Activated B cell treated with CpG ODN at 0.5 μM for 24 hours (primary cell): ENCODE measurements at places on chromosomes 16 and 17.
A peak's percentile ranks its signal among the peaks of the same experiment; 100 is the strongest.

- no peak for DNase-seq
- H3K27me3 ChIP-seq, result no peaks in the 10 kb centered on the region
- no peaks in the 10 kb centered on the region for H3K36me3 ChIP-seq
- H3K27ac ChIP-seq, result no peak overlapping the region
- H3K4me3 ChIP-seq, result no peak overlapping the region
These were observed 28.2 kb downstream of the ORC6 start for GRCh38 chr16:46717692-46718091.

DNA sequence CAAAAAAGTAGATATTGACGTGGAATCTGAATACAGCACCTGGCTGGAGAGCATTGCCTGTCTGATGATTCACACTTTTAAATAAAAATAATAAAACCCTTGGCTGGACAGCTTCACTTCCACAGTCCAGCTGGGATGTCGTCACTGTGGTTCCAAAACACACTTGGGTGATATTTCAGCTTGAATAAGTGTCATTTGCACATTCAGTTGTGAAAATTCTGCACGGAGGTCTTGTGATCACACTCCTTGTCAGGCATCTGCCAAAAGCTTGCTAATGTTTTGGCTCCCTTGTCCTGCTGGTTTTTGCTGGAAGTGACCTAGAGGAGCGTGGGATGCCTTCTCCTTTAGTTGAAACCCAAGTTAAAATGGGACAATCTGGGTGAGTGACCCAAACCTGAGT lies 60.7 kb downstream of the PCTP start:
- no peak overlapping the region for H3K4me3 ChIP-seq
- no peaks in the 10 kb centered on the region for H3K4me1 ChIP-seq
- H3K27me3 ChIP-seq, result peaks cover 7% of the 10 kb centered on the region

GRCh38 chr16:87834005-87834667 lies 35.2 kb downstream of the SLC7A5 start:
- no peak overlapping the region for H3K27ac ChIP-seq
- H3K36me3 ChIP-seq, result peaks cover 75% of the 10 kb centered on the region
- DNase-seq, result no peak
- H3K27me3 ChIP-seq, result no peaks in the 10 kb centered on the region
- H3K4me3 ChIP-seq, result no peak overlapping the region

GRCh38 chr16:53429221-53429943 lies 4.9 kb upstream of the RBL2 start:
- no peak for DNase-seq
- H3K27me3 ChIP-seq, result peaks cover 8% of the 10 kb centered on the region
- no peak overlapping the region for H3K4me3 ChIP-seq
- H3K36me3 ChIP-seq, result no peaks in the 10 kb centered on the region
- H3K27ac ChIP-seq, result no peak overlapping the region

- H3K4me3 ChIP-seq, result peak overlapping the region; percentile 100
- peak overlapping the region; percentile 90 for H3K27ac ChIP-seq
- H3K4me1 ChIP-seq, result peaks cover 69% of the 10 kb centered on the region
- H3K27me3 ChIP-seq, result no peaks in the 10 kb centered on the region
- H3K36me3 ChIP-seq, result peaks cover 51% of the 10 kb centered on the region
- DNase-seq, result no peak
These were observed 507 bp downstream of the CIITA start for GRCh38 chr16:10877472-10877946.

DNA sequence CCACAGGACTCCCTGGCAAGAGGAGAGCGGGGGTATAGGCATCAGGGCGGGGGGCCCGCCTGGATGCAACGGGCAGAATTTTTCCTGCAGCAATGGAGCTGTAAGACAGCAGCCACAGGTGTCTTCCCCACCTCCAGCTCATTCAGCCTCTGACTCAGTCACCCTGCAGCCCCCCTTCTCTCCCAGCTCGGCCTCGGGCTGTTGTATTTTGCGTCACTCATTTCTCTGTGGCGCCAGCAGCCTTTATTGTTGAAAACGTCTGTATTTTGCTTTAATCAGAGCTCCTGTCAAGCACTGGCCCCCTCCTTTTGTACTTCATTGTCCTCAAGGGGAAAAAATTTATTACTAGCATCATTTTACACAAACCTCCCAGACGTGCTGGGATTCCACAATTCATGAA lies 117.7 kb downstream of the WSCD1 start:
- no peaks in the 10 kb centered on the region for H3K4me1 ChIP-seq
- H3K4me3 ChIP-seq, result no peak overlapping the region
- peaks cover 9% of the 10 kb centered on the region for H3K27me3 ChIP-seq

GRCh38 chr17:56593646-56594319 lies at the start of gene NOG:
Gene NOG (plus strand): TSS chr17:56593699. CDS start chr17:56594224, 525 bp downstream.
- DNase-seq, result peak; percentile 40
- no peak within 1 kb of the TSS for H3K27ac ChIP-seq
- peak within 1 kb of the TSS; percentile 74 for H3K4me3 ChIP-seq
- H3K36me3 ChIP-seq, result no peaks in the 10 kb centered on the region
- peaks cover 52% of the 10 kb centered on the region for H3K27me3 ChIP-seq

GRCh38 chr16:49216593-49216992 lies 65.0 kb downstream of the CBLN1 start:
- no peaks in the 10 kb centered on the region for H3K36me3 ChIP-seq
- no peak for DNase-seq
- H3K4me3 ChIP-seq, result no peak overlapping the region
- no peaks in the 10 kb centered on the region for H3K27me3 ChIP-seq
- no peak overlapping the region for H3K27ac ChIP-seq

DNA sequence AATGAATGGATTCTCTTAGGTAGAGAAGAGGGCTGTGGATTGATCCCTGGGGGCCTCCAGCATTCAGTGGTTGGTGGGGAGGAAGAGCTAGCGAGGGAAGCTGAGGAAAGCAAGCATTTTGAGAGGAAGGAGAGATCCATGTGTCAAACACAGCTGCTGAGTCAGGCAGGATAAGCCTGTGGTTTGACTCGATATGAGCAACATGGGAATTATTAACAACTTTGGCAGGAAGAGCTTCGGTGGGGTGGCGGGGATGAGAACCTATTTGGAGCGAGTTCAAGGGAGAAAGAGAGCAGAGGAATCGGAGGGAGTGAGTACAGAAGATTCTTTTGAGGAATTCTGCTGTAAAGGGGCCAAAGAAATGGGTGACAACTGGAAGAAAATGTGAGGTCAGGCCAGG lies 59.5 kb upstream of the CDC42EP4 start:
- peaks cover 2% of the 10 kb centered on the region for H3K4me1 ChIP-seq
- H3K36me3 ChIP-seq, result peaks cover 3% of the 10 kb centered on the region
- H3K4me3 ChIP-seq, result no peak overlapping the region
- no peak for DNase-seq
- H3K27ac ChIP-seq, result no peak overlapping the region
- H3K27me3 ChIP-seq, result no peaks in the 10 kb centered on the region

DNA sequence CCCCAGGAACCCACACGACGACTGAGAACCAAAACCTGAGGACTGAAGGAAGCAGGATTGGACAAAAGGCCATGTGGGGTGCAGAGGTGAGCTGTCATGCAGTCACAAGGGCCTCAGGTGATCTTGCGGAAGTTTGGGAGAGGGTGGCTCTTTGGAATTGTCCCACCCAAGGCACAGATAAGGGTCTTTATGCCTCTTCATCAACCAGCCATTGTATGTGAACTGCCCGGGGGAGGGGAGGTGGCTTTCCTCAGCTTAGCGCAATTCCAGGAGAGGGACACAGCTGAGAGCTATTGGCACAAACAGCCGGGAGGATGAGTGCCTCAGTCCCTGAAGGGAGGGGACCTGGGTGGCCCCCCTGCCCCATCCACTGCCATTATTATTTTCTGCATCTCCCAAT lies 55.1 kb upstream of the PHOSPHO1 start:
- DNase-seq, result no peak
- no peak overlapping the region for H3K27ac ChIP-seq
- H3K4me1 ChIP-seq, result no peaks in the 10 kb centered on the region
- H3K4me3 ChIP-seq, result no peak overlapping the region
- peaks cover 2% of the 10 kb centered on the region for H3K27me3 ChIP-seq
- peaks cover 2% of the 10 kb centered on the region for H3K36me3 ChIP-seq
